ACHN (cell line): ENCODE measurements at places on chromosomes 16 and 17.

GRCh38 chr17:59565959-59566324 is 532 bp downstream of the DHX40 start:
- DNase-seq: peak; percentile 79

DNA sequence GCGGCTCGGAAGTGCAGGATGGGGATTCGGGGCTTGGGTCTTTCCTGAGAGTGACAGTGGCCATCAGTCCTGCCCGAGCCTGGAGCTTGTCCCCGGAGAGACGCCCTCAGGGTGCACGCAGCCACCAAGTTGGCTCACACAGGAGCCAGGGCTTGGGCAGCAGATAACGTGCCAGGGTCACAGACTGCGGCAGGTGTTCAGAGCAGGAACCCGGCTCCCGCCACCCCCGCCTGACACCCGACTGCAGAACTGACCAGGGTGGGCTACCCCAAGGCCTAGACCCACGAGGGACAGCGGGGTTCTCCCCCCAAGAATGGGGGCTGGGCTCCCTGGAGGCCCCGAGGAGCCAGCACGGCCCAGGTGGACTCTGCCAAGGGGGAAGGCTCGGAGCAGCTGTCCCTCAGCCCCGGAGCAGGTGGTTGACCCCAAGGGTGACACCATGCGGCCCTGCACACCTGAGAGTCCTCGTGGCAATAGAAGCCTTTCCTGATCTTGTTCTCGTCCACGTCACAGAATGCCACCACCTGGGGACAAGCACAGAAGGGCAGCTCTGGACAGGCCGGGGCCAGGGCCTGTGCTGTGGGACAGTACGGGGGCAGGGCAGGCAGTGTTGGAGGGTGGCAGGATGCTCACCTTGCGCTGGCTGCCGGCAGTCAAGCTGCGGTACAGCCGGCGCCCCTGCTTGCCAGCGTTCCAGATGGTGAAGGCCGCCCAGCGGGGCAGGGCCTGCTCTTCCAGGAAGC is 117.1 kb upstream of the ZNF750 start:
- no peak for DNase-seq

DNA sequence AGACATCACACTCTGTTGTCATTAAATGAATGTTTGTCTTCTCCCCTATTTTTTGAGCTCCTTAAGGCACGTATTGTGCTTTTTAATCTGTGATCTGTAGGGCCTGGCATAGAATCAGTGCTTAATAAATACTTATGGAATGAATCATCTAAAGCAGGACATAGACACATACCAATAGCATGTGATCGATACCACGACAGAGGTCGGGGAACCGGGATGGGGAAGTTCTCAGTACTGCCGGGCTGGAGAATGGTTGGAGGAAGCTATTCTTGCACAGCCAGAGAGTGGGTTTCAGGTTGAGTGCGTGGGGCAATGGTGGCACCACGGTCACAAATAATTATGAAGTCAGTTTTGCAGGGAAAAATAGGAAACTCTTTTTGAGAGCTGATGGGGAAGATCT is 26.8 kb downstream of the NLRP1 start:
- DNase-seq: peak; percentile 66

GRCh38 chr17:5019475-5019956 is 15.7 kb downstream of the SLC52A1 start:
- no peak for DNase-seq

- DNase-seq: no peak
These were observed 25.1 kb downstream of the C1QTNF1 start for GRCh38 chr17:79048826-79049755.

DNA sequence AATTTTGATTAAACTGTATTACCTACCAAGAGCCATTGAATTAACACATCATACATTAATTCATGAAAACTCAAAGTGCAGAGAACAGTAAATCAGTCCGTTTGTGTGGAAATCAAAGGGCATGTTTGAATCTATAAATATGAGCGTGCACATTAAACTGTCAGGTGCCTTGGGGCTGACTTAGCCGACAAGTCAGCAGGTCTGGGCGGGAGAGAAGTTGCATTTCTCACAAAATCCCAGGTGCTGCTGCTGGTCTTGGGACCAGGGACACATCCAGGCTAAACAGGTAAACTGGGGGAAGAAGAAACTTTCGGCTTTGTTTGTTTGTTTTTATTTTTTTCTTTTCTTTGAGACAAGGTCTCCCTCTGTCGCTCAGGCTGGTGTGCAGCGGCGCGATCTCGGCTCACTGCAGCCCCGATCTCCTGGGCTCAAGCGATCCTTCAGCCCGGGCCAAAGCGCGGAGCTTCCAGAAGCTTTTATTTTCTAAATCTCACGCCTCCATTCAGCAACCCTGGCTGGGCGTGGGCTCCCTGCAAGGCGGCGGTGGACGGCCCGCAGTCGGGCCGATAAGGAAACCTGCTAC is 213.9 kb downstream of the MRTFB start:
- DNase-seq: peak; percentile 75
